Nephron progenitor cell (in vitro differentiated cells): ENCODE measurements at places on chromosomes 13 and 19.
A peak's percentile ranks its signal among the peaks of the same experiment; 100 is the strongest.

GRCh38 chr13:65843314-65843731 lies 1386.8 kb downstream of the PCDH9 start:
- no peak for DNase-seq

GRCh38 chr13:26054896-26055295 lies 3.1 kb upstream of the SHISA2 start:
- no peak for DNase-seq

DNA sequence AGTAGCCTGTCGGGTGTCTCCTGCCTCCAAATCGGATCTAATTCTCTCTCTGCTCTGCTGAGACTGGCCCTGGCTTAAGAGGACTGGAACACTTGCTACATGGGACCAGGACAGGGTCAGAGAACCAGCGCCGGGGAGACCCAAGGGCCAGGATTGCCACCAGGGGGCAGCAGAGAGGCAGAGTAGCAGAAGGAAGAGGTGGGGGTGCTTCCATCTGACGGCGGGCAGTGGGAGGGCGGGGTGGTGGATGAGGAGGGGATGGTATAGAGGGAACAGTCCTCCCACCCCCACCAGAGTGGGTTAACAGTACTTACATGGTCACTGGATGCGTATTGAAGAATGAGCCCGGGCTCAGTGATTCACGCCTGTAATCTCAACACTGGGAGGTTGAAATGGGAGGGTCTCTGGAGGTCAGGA lies 11.9 kb downstream of the SELENOW start:
- peak; percentile 96 for DNase-seq

GRCh38 chr13:66154354-66154753 lies 1075.8 kb downstream of the PCDH9 start:
- no peak for DNase-seq

- DNase-seq, result no peak
These were observed 73.8 kb downstream of the MAP4K1 start for GRCh38 chr19:38543807-38544568.

GRCh38 chr13:59247171-59247570 lies 916.6 kb downstream of the DIAPH3 start:
- no peak for DNase-seq

DNA sequence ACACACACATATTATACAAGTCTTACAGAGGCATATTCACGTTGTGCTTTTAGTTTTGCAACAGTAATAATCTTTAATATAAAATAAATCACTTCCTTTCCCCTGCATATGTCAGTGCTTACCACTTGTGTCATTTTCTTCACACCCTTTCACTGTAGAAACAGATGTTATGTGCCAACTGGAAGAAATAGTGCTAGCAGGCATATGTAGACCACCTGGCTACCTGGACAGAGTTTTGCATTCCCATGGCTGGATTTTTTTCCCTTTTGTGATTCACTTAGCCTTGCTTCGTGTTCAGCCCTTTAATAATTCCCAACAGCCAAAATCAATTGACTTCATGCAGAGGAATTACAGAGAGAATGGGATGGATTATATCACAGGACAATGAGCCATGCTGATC lies 399.1 kb upstream of the SPRY2 start:
- no peak for DNase-seq

GRCh38 chr19:39951686-39952085 lies 17.3 kb upstream of the FCGBP start:
- no peak for DNase-seq

- DNase-seq, result no peak
These were observed 31.8 kb downstream of the TFDP1 start for GRCh38 chr13:113616281-113616906.

- no peak for DNase-seq
These were observed 32.2 kb downstream of the DOT1L start for GRCh38 chr19:2195914-2196313.

- no peak for DNase-seq
These were observed 17.4 kb downstream of the ZC3H4 start for GRCh38 chr19:47096100-47096704.

DNA sequence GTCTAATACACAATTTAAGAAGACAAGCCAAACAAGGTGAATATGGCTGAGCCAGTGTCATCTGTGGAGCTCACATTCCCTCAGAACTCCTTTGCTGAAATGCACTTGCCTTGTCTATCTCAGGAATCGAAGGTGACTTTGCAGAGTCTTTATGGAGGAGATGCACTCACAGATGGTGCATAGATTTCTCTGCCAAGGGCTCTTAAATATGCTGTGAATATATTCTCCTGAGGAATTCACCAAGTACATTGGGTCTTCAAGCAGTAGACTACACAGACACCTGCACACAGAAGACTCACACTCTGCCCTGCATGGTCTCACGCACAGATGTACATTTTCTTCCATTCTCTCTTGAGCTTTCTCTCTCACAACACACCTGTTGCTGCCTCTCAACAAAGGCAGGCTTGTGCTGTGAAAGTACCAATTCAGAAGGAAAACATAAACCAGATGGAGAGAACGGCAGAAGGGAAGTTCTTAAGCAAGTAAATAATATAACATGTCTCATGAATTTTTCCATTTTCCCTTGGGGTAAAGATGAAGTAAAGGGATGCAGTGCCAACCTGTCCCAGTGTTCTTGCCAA lies 174.7 kb downstream of the DLEU7 start:
- DNase-seq, result no peak

DNA sequence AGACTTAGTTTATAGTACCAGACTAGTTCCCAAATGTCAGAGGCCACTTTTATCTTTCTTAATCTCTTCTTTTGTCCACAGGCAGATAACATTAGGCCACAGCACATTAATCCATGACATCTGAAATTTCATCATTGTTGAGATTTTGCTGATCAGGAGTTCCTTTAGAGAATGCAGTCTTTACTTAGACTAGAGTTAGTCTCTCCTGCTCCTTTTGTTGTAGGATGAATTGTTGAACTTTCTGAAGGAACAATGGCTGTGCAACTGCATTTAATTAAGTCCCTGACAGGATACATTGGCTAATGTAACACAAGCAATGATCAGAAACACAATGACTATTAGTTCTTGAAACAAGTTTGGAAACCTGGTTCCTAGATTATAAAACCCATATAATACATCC lies 266.3 kb downstream of the PCDH20 start:
- no peak for DNase-seq

GRCh38 chr13:52022356-52022755 lies 2.1 kb upstream of the UTP14C start:
- DNase-seq, result no peak

- DNase-seq, result no peak
These were observed 1165.8 kb downstream of the OLFM4 start for GRCh38 chr13:54194233-54195024.

GRCh38 chr19:28606269-28607032 lies 606.5 kb downstream of the UQCRFS1 start:
- DNase-seq, result no peak

DNA sequence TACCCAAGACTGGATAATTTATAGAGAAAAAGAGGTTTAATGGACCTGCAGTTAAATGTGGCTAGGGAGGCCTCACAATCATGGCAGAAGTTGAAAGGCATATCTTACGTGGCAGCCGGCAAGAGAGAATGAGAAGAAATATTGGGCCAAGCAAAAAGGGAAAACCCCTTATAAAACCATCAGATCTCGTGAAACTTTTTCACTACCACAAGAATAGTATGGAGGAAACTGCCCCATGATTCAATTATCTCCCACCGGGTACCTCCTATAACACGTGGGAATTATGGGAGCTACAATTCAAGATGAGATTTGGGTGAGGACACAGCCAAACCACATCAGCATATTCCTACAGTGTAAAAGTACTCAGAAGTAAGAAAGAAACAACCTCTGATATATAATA lies 4.7 kb upstream of the KBTBD7 start:
- DNase-seq, result no peak

- DNase-seq, result no peak
These were observed 44.7 kb downstream of the THSD1 start for GRCh38 chr13:52361225-52361624.

- DNase-seq, result no peak
These were observed 270.9 kb upstream of the NBEA start for GRCh38 chr13:34671137-34671536.

GRCh38 chr13:109301726-109302125 lies 484.7 kb downstream of the IRS2 start:
- DNase-seq, result no peak
